ENCODE measurements at places on chromosomes 1 and 21. TPM values are rescaled to one million over a fixed set of nuclear protein-coding genes. Genes with fewer than 3 reads are reported as not detected.
A peak's percentile ranks its signal among the peaks of the same experiment; 100 is the strongest.

DNA sequence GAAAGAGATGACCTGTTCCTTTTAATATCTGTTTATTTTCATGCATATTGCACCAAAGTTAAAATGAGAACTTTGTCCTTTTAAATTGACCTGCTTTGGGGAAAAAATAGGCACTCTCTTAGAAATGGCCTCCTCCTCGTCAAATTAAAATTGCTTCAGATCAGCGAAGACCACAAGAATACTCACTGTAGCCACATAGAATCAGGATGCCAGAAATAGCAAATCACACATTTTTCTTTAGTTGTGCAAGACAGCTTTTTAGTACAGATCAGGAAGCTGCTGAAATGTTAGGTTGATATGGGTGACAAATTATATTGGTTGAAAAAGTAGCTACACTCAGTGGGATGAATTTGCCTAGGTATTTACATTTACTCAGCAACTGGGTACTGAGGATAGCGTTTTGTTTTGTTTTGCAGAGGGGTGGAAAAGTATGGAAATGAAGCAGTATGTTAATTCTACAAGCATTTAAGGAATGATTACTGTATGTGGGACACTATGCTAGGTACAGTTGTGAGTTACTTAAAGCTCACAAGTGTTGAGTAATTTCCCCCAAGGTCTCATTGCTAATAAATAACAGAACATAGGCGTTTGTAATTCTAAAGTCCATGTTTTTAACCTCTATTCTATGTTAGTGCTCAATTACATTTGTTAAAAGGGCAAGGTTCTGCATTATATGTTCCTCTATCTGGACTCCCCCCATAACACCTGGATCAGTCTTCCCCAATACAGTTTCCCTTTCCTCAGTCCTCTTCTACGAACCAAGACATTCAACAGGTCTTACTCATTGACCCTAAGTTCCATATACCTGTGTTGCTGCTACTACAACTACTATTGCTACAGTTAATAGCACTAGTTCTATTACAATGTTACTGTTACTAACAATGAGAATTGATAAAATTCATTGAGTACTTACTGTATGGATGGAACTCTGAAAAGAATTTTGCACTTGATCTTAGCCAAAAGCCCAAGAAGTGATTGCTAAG is 99.4 kb upstream of the S1PR1 start:
- DNase-seq = no peak
- no peak overlapping the region for H3K4me3 ChIP-seq
- H3K4me1 ChIP-seq = peaks cover 4% of the 10 kb centered on the region
- H3K27me3 ChIP-seq = no peaks in the 10 kb centered on the region
- H3K36me3 ChIP-seq = no peaks in the 10 kb centered on the region
- peak overlapping the region; percentile 13 for H3K27ac ChIP-seq

DNA sequence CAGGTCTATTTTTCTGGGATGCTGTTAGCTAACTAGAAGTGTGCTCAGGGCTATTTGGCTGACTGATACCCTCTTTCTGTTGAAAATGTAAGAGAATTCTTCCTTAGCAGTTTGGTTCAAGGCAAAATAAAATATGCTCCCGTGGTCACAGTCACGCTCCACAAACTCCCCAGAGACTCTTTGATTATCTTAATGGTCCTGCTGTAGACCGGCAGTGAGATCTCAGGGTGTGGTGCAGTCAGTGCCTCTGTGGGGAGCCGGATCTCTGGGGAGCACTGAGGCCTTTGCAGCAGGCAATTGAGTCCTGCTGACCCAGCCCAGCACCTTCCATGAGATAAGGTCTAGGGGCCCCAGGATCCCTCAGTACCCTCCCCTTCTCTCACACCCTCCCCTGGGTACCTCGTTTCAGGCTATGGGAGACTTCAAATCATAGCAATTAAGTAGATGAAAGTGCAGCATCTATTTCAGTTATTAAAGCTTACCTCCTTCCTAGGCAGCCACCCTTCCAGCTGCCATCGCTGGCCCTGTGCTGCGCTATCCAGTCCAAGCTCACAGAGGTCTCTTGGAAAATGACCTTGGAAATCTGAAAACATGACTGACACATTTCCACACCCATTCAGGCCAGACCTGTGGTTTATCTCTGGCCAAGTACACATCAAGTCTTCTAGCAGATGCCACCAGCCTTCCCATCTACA is 98.1 kb downstream of the SEC16B start:
- H3K4me3 ChIP-seq = no peak overlapping the region
- H3K4me1 ChIP-seq = no peaks in the 10 kb centered on the region
- H3K36me3 ChIP-seq = no peaks in the 10 kb centered on the region
- H3K27me3 ChIP-seq = no peaks in the 10 kb centered on the region
- H3K27ac ChIP-seq = no peak overlapping the region
- no peak for DNase-seq

- no peak overlapping the region for H3K27ac ChIP-seq
- H3K4me3 ChIP-seq = no peak overlapping the region
- H3K36me3 ChIP-seq = no peaks in the 10 kb centered on the region
- no peak for DNase-seq
- H3K4me1 ChIP-seq = no peaks in the 10 kb centered on the region
These were observed 193.8 kb downstream of the LMX1A start for GRCh38 chr1:165162671-165163241.

- no peak overlapping the region for H3K4me3 ChIP-seq
- H3K36me3 ChIP-seq = no peaks in the 10 kb centered on the region
- DNase-seq = no peak
- H3K27ac ChIP-seq = no peak overlapping the region
- H3K4me1 ChIP-seq = no peaks in the 10 kb centered on the region
These were observed 137.4 kb upstream of the L1TD1 start for GRCh38 chr1:62057230-62057629.

Gene TRPM2
- total RNA-seq = 1.4 TPM

Gene KCNJ9
- not detected for total RNA-seq

Gene MTFR1L
- total RNA-seq = 44.8 TPM

Gene MAP3K21
- 3.9 TPM for total RNA-seq
